ENCODE measurements at places on chromosomes 7 and 10.

- peak; percentile 63 for DNase-seq
These were observed at the start of gene CDCA7L for GRCh38 chr7:21945454-21946221. Gene CDCA7L, minus strand, starts transcription at chr7:21945899. Its CDS starts 95 bp downstream, at chr7:21945804.

DNA sequence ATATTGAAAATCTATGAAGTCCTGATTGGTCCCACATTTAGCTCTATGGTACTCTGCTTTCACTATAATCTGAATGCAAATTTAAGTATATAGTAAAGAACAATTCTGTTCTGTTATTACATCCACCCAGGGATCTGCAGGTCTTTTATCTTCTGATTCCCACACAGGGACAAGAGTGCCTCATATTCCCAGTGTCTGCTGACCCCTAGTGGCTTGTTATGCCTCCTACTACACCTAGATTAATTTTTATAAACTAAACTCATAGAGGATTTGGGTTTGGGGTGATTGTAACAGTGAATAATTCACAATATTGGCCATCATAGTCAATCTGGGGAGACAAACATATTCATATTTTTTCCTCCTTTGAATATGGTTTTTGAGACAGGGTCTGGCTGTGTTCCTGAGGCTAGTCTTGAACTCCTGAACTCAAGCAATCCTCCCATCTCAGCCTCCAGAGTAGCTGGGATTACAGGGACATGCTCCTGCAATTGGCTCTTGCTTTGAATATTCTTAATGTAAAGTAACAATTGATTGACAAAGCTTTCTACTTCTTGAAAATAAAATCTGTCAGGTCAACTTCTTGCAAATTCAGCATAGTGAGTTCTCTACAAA, 282.1 kb downstream of the KCND2 start:
- DNase-seq: peak; percentile 17

- DNase-seq: no peak
These were observed 681.9 kb downstream of the GRM8 start for GRCh38 chr7:126570845-126571244.

GRCh38 chr10:48705401-48705938, 20.8 kb downstream of the WDFY4 start:
- DNase-seq: no peak

- DNase-seq: no peak
These were observed 265.1 kb downstream of the CCSER2 start for GRCh38 chr10:84593506-84593905.

DNA sequence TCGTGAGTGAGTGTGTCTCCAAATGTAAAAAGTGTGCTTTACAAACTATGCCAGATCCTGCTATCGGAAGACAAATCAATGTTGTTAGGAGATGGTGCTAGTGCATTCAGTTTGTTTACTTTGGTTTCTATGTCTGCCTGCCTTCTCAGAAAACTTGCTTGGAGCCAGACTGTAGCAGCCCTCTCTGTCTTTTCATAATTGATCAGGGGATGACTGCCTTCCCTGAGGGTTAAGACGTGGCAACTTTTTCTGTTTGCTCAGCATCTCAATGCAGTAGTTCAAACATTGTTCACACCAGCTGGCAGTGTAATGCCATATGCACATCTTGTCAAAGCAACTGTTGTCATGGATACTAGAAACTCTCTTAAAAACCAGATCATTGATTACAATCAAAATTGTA, 118.5 kb downstream of the FOXP2 start:
- DNase-seq: no peak

DNA sequence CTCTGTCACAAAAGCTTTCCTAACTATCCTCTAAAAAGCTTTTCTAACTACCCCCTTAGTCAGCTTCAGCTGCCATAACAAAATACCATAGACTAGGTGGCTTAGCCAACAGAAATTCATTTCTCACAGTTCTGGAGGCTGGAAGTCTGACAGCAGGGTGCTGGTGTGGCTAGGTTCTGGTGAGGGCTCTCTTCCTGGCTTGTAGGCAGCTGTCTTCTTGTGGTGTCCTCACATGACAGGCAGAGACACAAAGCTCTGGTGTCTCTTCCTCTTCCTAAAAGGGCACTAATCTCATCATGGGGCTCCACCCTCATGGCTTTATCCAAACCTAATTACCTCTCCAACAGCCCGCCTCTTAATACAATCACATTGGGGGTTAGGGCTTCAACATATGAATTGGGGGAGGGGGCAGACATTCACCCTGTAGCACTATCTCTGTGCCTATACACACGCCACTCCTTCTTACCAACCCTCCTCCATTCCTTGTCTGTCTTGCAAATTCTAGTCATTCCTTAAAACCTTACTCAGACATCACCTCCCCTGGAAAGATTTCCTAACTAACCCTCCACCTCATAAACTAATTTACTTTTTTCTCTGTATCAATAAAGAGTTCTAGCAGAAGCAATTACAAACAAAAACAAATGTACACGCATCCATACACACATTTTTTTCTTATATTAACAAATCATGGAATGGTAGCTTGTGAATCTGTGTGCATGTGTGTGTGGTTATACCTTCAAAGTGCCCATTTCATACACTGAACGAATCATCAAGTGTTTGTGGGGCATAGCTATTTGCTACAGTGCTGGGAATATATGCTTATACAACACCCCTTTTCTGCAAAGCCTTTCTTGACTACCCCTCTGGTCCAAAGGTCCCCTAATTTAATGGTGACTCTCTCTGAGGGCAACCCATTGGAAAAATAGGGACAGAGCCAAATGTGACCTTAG, 26.4 kb downstream of the RHOBTB1 start:
- DNase-seq: no peak

GRCh38 chr7:107867858-107868466, 23.0 kb upstream of the DLD start:
- no peak for DNase-seq

- DNase-seq: no peak
These were observed 10.5 kb downstream of the ZNF282 start for GRCh38 chr7:149205690-149206381.

DNA sequence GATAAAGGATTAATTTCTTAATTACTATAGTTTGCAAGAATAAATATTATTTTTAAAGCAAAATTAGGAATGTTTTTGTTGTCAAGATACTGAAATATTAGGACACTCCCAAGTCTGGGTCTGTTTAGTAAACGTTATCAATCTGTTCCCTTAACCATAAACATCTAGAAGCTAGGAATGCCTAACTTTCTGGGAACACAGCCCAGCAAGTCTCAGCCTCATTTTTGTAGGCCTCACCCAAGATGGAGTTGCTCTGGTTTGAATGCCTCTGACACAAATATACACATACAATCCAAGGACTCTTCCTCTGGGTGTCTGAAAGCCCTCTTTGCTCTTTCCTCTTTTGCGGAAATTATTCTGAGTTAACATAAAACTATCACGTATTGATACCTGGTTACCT, 487.4 kb upstream of the CELF2 start:
- DNase-seq: no peak

DNA sequence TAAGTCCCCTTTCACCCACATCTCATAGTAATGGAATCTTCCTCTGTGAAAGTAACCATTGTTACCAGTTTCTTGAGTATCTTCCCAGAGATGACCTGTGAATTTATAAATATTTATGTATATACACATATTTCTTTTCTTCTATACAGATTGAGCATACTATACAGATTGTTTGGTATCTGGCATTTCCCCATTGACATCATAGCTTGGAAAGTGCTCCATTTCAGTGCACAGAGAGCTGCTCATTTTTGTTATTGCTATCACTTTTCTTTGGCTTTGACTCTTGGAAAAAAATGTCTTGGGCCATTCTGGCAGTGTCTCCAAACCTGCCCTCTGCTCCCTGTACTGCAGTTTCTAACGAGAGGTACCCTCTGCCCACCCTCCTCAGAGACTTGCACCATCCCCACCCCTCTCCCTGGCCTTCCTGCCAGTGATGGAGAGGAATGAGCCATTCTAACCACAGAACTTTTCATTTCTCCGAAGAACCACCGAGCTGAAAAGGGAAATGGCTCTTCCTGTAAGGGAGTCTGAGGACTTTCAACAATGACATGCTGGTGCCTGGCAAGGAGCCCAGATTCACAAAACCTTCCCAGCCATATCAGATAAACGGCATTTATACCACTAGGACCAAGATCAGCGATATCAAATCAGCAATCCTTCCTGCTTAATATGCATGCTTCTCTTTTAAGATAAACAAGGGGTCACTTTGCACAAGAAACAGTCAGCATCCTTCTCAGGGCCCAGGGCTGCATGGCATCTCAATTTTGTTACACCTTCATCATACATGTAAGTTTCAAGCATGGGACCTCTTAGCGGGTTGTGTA, 19.7 kb upstream of the CCSER2 start:
- no peak for DNase-seq

DNA sequence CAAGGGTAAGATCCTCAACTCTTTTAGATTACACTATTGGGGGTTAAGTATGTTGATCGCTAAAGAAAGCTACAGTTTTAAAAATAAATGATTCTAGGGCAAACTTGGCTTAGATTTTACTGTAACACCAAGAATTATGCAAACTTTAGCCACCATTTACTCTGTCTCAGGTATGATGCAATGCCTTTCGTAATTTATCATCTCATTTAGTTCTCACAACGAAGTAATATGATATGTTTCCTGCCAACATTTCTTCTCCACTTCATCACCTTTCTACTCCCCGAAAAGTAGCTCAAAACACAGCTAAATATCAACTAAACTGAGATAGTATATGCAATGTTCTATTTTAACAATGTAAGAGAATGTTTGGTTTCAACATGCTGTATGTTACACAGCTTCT, 21.1 kb downstream of the FAM133B start:
- no peak for DNase-seq

DNA sequence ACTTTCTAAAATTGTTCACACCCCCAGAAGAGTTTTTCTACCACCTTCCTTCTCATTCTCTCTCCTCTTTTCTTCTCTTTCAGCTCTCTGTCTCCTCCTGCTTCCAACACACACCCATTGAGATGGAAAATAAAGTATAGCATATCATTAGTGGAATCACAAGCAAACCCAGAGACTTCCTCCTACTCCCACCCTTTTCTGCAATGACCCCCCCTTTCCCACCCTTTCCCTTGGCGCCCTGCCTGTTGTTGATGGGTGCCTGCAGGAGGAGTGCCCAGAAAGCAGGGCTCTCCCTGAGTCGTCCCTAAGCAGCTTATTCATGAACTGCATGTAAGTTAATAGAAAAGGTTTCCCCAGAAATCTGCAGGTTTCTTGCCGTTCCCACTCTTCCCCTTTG, 300.0 kb downstream of the PLXNA4 start:
- no peak for DNase-seq

GRCh38 chr7:42572056-42572455, 335.0 kb upstream of the GLI3 start:
- no peak for DNase-seq

DNA sequence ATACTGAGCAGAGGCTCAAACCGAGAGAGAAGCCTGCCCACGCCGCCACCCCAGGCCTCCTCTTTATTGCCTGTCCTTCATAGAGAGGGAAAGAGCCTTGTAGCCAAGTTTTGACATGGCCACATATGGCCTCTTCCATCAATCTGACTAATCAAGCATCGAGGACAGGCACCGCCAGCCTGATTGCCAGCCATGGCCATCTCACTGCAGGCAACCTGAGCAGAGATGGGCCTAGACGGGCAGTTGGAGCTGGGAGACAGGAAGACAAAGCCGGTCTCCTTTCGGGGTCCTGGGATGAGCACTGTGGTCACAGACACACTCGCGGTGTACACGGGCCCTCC, 67.2 kb downstream of the EBF3 start:
- DNase-seq: no peak

DNA sequence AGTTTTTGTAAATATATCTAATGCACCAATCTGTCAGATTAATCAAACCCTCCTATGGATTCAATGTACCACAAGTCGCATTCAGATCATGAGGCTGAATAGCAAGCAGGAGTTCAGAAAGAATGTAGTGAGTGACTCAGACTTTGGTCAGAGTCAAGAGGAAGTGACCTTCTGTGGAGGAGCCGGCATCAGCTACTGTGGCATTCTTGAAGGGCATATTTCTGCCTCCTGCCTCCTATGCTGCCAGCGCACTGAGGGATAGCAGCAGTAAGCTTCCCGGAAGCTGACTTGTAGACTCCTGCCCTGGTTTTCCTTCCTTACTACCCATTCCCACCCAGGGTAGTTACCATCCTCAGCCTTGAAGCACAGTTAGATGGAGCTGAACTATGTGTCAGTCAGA, 867.5 kb downstream of the NRG3 start:
- DNase-seq: no peak

DNA sequence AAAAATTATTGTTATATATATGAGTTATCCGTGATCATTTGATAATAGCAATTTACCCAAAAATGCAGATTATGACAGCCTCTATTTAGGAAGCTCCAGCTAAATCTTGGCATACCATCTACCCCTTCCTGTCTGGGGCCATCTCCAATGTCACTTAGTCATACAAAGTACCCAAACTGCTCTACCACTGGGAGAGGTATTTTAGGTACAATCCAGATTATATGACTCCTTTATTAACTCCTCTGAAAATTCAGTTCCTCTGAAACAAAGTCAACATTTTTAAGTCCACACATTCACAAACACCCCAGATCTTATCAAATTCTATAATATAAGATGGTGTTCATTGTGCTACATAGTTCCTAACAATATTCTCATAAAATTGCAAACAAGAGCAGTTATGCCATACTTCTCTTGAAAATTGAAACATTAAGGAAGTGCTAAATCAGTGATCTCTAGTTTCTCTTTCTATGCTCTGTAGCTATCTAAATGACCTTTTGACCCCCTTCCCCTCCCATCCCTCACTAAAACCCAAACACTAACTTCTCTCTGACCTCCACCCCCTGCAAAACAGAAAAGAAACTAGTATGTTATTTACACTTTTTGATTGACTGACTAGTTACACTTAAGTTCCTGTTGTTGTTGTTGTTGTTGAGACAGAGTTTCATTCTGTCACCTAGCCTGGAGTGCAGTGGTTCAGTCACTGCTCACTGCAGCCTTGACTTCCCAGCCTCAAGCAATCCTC, 16.4 kb downstream of the HOXA1 start:
- DNase-seq: no peak

GRCh38 chr10:62057359-62057758, 155.9 kb downstream of the ARID5B start:
- DNase-seq: no peak

- DNase-seq: no peak
These were observed 258.5 kb downstream of the PTPRN2 start for GRCh38 chr7:158329014-158329610.

- DNase-seq: no peak
These were observed 47.8 kb upstream of the CALCR start for GRCh38 chr7:93622036-93623033.

DNA sequence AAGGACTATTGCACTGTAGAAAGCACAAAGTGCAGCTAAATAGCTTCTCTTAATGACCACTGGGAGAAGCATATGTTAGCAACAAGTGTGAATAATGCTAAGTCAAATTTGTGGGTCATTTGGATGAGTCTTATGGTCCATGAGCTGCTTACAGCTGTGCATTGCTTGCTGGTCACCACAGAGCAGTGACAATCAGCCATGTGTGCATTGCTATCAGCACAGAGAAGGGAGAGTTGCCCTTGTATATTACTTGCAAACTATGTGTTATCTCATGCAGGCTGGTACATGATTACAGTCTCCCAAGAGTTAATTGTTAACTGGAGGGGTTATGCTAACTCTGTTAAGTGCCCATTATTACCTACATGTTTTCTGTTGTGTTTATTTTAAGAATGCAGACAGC, 25.7 kb downstream of the MRPS33 start:
- no peak for DNase-seq
